ENCODE measurements at places on chromosomes 16 and 17. TPM values are rescaled to one million over a fixed set of nuclear protein-coding genes. Genes with fewer than 3 reads are reported as not detected.

DNA sequence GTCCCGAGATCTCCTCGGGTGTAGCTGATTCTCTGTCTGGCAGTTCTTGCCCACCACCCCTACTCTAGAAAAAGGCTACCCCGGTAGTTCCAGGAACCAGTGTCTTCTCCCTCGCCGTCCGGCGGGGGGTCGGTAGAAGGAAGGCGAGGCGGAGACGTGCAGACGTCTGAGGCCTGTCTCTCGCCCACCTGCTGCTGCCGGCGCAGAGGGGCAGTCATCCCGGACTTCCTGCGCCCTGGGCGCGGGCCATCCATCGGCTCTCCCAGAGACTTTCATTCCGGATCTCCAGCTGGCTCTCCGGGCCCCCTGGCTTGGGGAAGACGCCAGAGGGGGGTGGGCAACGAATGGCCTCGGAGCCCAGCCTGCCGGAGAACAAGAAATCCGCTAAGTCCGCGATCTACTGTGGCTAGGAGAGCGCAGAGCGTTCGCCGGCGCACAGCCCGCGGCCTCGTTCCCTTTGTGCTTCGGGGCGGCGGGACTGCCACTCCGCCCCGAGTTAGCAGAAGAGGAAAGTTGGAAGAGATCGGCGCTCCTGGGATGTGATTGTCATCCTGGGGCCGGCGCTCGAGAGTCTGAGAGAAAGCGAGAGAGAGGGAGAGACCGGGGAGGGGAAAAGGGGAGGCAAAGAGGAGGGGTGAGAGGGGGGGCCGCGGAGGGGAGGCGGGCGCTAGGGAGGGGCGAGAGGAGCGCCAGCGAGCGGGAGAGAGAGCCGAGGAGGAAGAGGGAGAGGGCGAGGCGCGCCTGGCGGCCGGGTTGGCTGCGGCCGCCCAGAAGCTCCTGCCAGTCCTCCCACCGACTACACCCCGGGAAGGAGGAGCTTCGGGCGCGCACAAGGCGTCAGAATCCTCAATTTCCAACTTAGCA, at the start of gene IRX5:
Gene IRX5, plus strand, starts transcription at position 861 of the 864 bp plus-strand sequence. CDS start 334 bp downstream, outside the sequence.
- no peaks in the 10 kb centered on the region for H3K27me3 ChIP-seq
- DNase-seq: peak; percentile 57
- H3K4me1 ChIP-seq: peaks cover 13% of the 10 kb centered on the region
- peak within 1 kb of the TSS; percentile 82 for H3K4me3 ChIP-seq

DPH1 gene
- total RNA-seq: 125 TPM

DNA sequence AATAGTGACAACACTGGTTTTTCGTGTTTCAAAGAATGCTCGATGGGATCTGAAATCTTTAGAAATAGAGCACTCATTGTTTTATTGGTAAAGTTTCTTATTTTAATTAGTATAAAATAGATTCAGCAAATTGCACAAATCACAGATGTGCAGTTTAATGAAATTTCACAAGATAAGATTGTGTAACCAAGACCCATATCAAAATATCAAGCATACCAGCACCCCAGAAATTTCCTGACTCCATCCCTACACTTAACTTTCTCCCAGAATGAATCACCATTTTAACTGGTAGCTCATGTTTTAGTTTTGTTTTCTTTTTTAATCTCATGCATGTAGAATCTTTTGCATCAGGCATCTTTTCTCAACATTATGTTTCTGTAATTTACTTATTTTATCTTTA, 185.9 kb downstream of the KCNJ2 start:
- no peak for DNase-seq
- no peaks in the 10 kb centered on the region for H3K36me3 ChIP-seq

TRPV3 gene
- 0.11 TPM for total RNA-seq

GRCh38 chr16:4631444-4631843, 6.8 kb downstream of the MGRN1 start:
- no peaks in the 10 kb centered on the region for H3K4me1 ChIP-seq
- DNase-seq: no peak
- H3K27me3 ChIP-seq: no peaks in the 10 kb centered on the region
- no peak overlapping the region for H3K4me3 ChIP-seq
- peaks cover 5% of the 10 kb centered on the region for H3K36me3 ChIP-seq
- no peak overlapping the region for H3K27ac ChIP-seq

NME4 gene
- 66.0 TPM for total RNA-seq

HBQ1 gene
- total RNA-seq: not detected

SPPL2C gene
- total RNA-seq: not detected

CD300C gene
- total RNA-seq: not detected

HOXB7 gene
- total RNA-seq: 15.0 TPM

KCTD19 gene
- not detected for total RNA-seq

MCRIP1 gene
- total RNA-seq: 149 TPM

GINS3 gene
- total RNA-seq: 21.8 TPM

DNA sequence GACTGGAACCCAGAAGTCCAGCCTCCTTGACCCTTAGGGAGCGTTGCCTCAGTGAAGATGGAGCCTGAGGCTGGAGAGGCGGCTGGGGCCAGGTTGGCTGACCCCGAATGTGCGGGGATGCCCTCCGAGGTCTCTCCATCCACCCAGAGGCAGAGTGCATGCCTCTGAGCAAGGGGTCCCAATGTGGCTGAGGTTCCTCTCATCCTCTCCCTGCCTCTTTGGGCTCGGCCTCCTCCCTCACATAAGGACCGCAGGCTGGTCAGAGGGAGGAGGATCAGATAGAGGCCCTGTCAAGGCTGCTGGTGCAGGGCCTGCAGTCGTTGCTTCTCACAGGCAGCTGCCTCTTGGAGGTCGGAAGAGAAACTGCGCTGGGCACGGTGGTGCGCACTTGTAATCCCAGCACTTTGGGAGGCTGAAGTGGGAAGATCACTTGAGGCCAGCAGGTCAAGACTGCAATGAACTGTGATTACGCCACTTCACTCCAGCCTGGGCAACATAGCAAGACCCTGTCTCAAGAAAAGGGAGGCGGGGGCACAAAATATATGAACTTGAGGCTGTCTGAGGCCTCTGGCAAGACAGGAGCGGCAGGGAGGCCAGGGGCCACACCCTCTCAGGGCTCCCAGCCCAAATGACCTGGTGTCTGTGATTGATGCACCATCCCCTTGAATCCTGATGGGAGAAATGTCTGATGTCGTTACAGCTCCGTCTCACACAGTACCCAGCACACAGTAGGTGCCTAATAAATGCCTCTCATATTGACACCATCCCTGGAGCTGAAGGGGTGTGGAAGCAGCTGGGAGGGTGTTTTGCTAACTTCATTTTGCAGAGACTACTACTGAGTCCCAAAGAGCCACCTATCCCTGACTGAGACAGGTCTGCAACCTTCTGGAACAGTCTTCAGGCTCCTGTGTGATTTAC, 220.1 kb upstream of the GSE1 start:
- H3K4me3 ChIP-seq: no peak overlapping the region
- H3K27me3 ChIP-seq: no peaks in the 10 kb centered on the region
- H3K36me3 ChIP-seq: no peaks in the 10 kb centered on the region
- no peak for DNase-seq

DNA sequence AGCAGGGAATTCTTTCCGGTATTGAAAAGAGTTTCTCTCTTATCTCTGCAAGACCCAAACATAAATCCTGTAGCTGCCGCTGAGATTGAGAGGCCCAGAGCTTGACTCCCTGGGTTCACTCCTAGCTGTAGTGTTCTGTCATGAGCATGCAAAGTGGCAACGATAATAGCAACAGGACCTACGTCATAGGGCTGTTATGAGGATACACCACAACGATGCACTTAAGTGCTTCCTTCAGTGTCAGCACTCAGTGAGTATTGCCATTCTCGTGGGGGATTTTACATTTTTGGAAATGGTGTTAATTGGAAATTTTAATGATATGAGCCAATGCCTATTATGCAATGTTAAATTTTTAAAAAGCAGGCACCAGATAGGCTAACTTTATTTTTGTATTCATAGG, 199.8 kb downstream of the CYLD start:
- H3K36me3 ChIP-seq: no peaks in the 10 kb centered on the region
- H3K27me3 ChIP-seq: no peaks in the 10 kb centered on the region
- no peak overlapping the region for H3K27ac ChIP-seq
- no peak for DNase-seq
- no peaks in the 10 kb centered on the region for H3K4me1 ChIP-seq

MTSS2 gene
- total RNA-seq: 98.6 TPM

GRCh38 chr16:27945233-27945973, 118.1 kb downstream of the GSG1L start:
- no peak for DNase-seq
- no peaks in the 10 kb centered on the region for H3K4me1 ChIP-seq
- no peaks in the 10 kb centered on the region for H3K27me3 ChIP-seq
- no peaks in the 10 kb centered on the region for H3K36me3 ChIP-seq
- no peak overlapping the region for H3K27ac ChIP-seq
- H3K4me3 ChIP-seq: no peak overlapping the region

GRCh38 chr16:75745242-75745641, 19.0 kb upstream of the CPHXL start:
- no peak for DNase-seq
- no peak overlapping the region for H3K27ac ChIP-seq
- no peaks in the 10 kb centered on the region for H3K4me1 ChIP-seq
- no peaks in the 10 kb centered on the region for H3K27me3 ChIP-seq

EFCAB13 gene
- total RNA-seq: 1.2 TPM

DNA sequence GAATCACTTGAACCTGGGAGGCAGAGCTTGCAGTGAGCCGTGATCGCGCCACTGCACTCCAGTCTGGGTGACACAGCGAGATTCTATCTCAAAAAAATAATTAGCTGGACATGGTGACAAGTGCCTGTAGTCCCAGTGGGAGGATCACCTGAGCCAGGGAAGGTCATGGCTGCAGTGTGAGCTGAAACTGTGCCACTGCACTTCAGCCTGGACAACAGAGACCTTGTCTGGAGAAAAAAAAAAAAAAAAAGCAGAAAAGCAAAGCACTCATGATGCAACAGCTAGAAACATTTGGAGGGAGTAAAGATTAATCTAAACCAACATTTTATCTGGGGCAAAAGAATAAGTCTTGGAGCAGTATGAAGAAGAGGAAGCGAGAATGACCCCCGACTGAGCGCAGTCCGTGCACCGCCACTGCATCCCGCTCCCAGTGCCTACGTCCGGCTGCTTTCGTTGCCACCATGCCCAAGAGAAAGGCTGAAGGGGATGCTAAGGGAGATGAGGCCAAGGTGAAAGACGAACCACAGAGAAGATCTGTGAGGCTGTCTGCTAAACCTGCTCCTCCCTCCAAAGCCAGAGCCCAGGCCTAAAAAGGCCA, 8.2 kb downstream of the PRPSAP1 start:
- no peaks in the 10 kb centered on the region for H3K4me1 ChIP-seq
- H3K27ac ChIP-seq: no peak overlapping the region
- peaks cover 60% of the 10 kb centered on the region for H3K36me3 ChIP-seq
- no peak overlapping the region for H3K4me3 ChIP-seq
- H3K27me3 ChIP-seq: no peaks in the 10 kb centered on the region

- DNase-seq: peak; percentile 81
- peak overlapping the region; percentile 54 for H3K27ac ChIP-seq
- peak overlapping the region; percentile 43 for H3K4me3 ChIP-seq
- H3K4me1 ChIP-seq: peaks cover 24% of the 10 kb centered on the region
- H3K36me3 ChIP-seq: peaks cover 41% of the 10 kb centered on the region
- H3K27me3 ChIP-seq: no peaks in the 10 kb centered on the region
Measured at GRCh38 chr17:29572691-29573557, 4.4 kb downstream of the TP53I13 start.

- H3K27ac ChIP-seq: peak overlapping the region; percentile 99
- H3K27me3 ChIP-seq: no peaks in the 10 kb centered on the region
- no peak for DNase-seq
- peak overlapping the region; percentile 95 for H3K4me3 ChIP-seq
- H3K36me3 ChIP-seq: no peaks in the 10 kb centered on the region
Measured at GRCh38 chr17:75271955-75272847, 1.2 kb upstream of the MIF4GD start.

C17orf50 gene
- total RNA-seq: not detected

PPY gene
- total RNA-seq: not detected

PYY gene
- not detected for total RNA-seq

DNA sequence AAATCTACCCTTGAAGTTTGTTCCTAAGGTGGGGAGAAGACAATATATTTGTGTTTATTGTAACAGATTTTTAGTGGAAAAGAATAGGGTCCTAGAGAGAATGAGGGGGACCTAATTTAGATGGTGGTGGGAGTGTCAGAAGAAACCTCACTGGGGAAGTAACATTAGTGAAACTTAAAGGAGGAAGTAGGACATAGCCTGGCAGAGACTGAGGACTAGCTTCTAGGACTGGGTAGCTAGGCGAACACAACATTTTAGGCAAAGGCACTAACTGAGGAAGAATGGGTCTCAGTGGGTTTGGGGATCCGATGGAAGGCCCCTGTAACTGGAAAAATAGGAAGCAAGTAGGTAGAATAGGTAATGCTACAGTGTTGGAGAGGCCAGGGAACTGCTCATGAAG, 4.2 kb upstream of the ARL2BP start:
- no peak for DNase-seq
- no peaks in the 10 kb centered on the region for H3K27me3 ChIP-seq
- peaks cover 30% of the 10 kb centered on the region for H3K36me3 ChIP-seq
- H3K27ac ChIP-seq: no peak overlapping the region
- no peak overlapping the region for H3K4me3 ChIP-seq

HNF1B gene
- not detected for total RNA-seq

ST6GALNAC1 gene
- 3.4 TPM for total RNA-seq

GRCh38 chr16:76784530-76784929, 406.5 kb upstream of the MON1B start:
- no peak overlapping the region for H3K27ac ChIP-seq
- H3K36me3 ChIP-seq: no peaks in the 10 kb centered on the region
- no peaks in the 10 kb centered on the region for H3K27me3 ChIP-seq
- DNase-seq: no peak

DNA sequence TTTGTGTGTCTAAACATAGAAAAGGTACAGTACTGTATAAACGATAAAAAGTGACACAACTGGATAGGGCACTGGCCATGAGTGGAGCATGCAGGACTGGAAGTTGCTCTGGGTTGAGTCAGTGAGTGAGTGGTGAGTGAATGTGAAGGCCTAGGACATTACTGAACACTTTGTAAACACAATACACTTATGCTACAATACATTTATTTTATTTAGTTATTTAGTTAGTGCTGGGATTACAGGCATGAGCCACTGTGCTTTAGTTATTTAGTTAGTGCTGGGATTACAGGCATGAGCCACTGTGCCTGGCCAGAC, 4.6 kb downstream of the CFAP20 start:
- no peak overlapping the region for H3K4me3 ChIP-seq

DNA sequence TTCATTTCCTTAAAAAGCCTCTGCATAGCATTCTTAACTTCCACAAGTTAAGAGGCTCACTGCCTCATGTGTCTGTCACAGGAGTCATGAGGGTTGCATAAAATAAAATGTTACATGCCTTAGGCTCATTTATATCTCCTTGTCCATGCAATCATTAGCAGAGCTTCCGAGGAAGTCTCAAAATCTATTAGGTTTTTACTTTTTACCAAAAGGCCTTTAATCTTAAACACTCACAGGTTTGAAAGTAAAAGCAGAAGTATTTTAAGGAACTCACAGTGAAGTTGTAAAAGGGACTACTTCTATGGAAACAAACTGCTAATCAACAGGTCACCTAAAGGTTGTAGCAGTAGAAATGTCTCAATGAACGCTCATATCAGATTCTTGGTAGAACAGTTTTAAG, 5.2 kb upstream of the ATP6V0A1 start:
- no peak for DNase-seq
- no peaks in the 10 kb centered on the region for H3K27me3 ChIP-seq
- peaks cover 4% of the 10 kb centered on the region for H3K4me1 ChIP-seq
- H3K36me3 ChIP-seq: no peaks in the 10 kb centered on the region
- H3K4me3 ChIP-seq: no peak overlapping the region
- H3K27ac ChIP-seq: no peak overlapping the region
